ENCODE measurements at places on chromosomes 4 and X.

- DNase-seq = no peak
Observed at GRCh38 chr4:4614925-4615678, 73.3 kb upstream of the STX18 start.

- DNase-seq = no peak
Observed at GRCh38 chrX:3738509-3738908, 25.1 kb upstream of the PRKX start.

GRCh38 chr4:188779581-188779980 is 640.3 kb downstream of the TRIML1 start:
- DNase-seq = no peak

DNA sequence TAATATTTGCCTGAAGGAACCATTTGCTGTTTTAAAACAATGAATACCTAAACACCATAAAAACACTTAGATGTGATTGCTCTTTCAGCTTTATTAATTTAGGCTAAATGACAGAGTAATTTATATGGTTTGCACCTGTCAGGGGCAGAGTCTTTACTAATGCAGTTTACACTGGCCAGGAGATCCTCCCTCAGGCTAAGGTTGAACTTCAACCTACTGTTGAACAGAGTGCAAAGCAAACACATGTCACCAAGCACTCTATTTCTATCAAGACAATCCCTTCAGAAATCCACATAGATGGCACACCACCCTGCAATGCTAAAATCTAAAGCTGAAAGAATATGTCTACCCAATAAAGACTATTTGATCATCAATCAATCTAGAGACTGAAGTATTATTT is 147.3 kb downstream of the KLHL13 start:
- DNase-seq = no peak

DNA sequence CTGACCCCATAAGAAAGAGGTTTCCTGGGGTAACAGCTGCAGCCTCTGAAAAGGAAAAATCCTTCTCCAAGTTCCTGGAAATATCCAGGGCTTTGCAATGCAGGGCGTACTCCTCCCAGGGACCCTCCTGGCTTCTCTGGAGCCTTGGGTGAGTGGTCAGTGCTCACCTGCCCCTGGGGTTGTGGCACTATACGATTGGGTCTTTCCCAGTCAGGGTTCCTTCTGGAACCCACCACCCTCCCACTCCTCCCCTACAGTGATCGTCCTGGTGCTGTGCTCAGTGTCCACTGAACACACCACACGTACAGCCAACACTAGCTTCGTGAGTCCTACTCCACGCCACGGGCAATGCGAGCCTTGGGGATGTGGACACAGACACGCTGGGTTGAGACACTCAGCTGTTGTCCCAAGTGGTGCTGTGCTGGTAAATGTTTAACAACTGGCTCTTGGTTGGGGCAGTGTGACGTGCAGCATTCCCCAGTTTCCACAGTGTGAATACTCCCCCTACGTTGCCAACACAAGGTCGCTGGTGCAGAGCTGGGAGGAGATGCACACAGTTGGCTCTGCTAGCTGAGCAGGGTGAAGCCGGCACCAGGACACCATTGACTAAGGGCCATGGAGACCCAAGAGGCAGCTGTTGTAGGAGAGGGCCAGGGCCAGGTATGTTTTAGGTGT is 65.4 kb downstream of the HTRA3 start:
- no peak for DNase-seq

DNA sequence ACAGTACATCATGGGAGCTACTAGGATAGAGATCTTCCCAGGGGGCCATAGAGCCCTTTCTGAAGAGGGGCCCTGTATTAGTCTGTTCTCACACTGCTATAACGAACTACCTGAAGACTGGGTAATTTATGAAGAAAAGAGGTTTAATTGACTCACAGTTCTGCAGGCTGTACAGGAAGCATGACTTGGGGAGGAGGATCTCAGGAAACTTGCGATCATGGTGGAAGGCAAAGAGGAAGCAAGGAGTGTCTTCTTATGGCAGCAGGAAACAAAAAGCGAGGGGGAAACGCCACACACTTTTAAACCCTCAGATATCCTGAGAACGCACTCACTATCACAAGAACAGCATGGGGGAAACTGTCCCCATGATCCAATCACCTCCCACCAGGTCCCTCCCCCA is 4.2 kb upstream of the SLC9A6 start:
- no peak for DNase-seq

GRCh38 chrX:134572816-134573682 is 85.2 kb downstream of the PLAC1 start:
- no peak for DNase-seq

DNA sequence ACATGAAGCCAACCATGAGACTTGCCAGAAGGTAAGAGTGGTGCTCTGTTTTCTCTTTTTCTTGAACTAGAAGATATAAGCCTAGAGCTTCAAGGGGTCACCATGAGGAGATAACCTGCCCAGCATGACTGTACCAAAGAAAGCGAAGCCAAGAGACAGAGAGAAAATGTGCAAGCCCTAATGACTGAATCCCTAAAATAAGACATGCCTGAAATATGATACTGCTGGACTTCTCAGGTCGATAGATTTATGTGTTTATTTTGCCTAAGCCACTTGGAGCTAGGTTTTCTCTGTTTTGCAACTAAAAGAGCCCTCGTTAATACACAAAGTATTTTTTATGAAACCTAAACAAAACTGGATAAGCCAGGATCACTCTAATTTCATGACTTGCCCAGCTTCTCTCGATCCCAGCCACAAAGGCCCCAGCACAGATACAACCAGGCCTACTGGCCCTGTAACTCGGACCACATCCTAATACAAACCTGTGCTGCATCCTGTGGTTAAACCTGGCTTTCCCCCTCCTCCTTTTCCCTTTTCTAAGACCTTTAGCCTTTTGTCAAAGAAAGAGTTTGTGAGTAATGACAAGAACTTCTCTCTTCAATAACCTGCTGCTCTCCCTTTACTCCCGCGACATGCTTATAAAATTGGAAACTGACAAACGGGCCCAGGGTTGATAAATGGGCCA is 185.8 kb downstream of the APBB2 start:
- no peak for DNase-seq

- no peak for DNase-seq
Observed at GRCh38 chrX:54288277-54288676, 69.6 kb downstream of the WNK3 start.

- no peak for DNase-seq
Observed at GRCh38 chr4:113673450-113673849, 88.1 kb downstream of the CAMK2D start.

DNA sequence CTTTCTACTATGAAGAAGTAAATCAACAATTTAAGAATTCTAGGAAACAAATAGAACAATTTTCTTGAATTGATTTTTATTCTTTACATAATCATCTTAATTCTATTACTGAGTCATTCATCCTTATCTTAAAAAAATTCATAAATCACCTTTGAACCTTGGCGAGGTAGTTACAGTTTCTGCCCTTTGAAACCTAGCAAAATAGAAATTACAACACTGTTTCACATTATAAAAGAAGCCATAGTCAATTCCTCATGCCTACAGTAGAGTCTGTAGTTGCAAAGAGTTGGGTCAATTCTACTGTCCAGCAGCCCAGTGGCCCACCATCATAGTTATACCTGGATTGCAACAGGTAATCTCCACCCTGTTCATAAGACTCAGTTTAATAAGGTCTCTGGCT is 7.3 kb downstream of the SMIM31 start:
- DNase-seq = no peak

DNA sequence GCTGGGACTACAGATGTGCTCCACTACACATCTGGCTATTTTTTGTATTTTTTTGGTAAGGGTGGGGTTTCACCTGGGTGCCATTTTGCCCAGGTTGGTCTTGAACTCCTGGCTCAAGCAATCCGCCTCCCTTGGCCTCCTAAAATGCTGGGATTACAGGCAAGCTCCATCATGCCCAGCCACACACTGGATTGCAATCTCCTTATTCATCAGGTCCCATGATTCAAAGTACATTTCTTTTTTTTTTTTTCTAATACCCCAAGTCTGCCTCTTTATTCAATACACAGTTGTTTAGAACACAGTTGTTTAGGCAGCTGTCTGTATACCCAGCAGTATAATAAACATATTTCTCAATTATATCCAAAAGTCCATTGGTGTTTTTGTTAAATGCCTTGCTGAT is 130.3 kb upstream of the ARSJ start:
- DNase-seq = no peak

DNA sequence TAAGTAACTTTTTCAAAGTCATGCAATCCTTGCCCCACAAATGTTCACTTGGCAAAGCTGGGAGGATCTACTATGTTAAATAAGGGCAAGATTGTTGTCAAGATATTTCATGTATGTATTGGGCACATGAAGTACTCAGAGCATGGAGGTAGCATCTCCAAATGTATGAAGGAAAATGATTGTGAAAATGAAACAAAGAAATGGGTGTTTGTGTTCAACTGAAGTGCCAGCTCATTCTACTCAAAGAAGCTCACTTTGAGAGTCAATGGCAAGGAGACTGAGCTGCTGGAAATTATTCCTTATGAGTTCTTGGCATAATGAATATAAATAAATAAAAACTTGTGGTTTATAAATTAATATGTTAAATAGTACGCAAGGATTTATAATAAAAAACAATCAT is 124.5 kb upstream of the ARSJ start:
- DNase-seq = no peak

DNA sequence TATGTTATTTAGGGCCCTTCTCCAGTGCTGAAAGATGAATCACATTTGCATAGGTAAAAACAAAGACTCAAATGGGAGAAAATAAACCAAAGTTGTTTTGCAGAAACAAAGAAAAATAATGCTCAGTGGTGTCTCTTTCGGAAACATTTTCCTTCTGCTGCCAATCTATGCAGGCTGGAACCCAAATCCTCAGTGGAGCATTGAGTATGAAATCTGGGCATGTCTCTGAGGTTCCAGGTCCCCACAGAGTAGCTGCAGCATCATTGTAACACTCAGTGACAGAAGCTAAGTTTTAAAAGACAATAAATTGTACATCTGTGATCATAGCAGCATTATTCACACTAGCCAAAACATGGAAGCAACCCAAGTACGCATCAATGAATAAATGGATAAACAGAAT is 303.6 kb downstream of the FBXW7 start:
- DNase-seq = no peak

DNA sequence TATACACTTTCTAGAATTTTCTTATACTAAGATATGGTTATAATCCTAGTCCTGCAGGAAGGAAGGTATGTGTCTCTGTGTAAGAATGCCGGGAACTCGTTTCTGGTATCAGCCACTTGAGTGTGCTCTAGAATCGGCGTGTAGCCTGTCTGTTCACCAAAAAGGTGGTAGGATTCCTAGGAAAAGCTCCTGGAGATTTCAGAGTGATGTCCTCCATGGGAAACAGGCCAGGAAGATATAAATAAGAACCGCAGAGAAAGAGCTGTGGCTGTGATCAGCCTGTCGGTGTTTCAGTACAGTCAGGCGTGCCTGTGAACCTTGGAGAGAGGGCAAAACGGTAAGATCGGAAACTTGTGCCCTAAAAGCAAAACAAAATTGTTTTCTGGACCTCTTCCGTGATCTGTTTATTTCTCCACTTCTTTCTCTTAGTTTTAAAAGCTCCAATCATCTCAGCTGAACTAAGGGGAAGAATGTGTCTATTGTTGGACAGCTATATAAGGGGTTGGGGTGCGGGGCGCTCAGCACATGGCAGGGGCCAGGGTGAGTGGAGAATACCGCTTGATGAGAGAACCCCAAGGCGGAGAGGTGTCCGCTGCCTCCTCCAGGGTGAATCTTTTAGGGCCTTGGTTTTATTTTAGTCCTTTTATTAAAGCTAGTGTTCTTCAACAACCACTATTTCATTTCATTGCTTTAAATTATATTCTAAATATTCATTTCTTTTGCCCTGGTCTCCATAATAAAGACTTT is 303.8 kb upstream of the TENM3 start:
- no peak for DNase-seq

DNA sequence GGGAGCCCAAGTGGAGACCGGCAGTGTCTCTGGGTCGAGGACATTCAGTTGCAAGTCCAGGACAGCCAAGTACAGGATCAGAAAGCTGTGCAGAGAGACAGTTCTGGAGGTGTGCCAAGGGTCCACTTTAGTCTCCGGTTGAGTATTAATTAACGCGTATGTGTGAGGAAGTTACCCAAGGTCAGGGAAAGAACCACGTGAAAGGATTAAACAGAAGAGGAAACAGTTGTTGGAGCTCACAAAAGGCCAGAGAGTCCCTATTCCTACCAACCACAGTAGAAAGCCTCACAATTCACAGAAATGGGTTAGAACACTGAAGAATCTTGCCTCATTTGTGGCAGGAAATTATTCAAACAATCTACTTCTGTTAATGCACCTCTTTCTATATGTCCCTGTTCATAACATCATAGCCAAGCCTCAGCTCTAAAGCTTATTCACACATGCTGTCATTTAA is 17.9 kb upstream of the NSUN7 start:
- DNase-seq = no peak

GRCh38 chr4:152095701-152096070 is 334.9 kb upstream of the GATB start:
- DNase-seq = no peak

DNA sequence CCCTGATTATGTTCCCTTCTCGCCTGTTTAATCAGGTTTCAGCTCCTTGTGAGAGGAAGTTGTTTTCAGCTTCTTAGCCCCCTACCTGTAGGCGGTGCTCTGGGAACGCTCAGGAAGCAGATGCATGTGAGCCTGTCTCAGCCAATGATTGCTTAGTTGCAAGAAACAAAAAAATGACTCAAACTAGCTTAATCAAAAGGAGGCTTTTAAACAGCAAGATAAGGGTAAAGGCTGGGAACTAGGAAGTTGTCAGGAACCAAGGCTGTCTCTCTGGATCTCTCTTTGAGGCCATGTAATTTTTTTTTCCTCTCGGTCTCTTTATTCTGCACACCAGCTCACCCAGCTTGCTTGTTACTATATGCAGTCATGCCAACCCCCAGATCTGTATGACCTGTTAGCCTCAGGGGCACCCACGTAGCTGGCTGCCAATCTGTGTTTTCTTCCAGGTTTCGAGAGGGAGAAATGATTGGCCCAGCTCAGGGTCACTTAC is 109.1 kb downstream of the PTTG2 start:
- no peak for DNase-seq

DNA sequence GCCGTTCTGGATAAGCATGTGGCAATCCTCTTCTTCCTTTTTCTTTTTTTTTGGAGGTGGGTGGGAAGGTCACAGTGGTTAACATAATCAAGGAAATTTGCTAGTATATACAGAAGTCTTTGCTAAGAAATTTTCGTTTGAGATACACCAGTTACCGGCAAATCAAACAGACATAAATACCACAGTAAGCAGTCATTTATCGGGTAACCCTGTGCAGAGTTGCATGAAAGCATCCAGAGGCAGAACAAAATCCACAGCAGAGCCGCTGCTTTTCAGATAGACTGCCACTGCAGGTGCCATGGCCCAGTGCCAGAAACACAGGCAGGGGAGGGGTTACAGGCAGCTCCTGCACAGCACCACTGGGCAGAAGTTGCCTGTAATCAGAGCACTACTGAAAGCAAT is 179.1 kb upstream of the MAB21L2 start:
- DNase-seq = no peak

DNA sequence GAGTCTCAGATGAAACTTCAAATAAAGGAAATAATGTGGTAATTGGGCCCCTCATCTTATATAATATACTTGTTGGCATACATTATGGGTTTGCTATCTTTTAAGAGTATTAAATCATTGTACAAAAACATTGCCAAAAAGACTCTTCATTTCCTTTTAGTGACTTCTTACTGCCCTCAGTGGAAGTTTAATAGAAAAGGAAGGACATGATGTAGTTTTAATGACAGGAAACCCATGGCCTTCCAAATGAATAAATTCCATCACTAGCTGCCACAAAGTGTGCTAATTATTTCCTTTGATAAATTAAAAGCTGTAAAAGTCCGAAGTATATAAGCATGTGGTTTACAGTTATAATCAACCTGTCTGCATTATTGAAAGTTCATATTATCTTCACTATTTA is 350.9 kb upstream of the HAND2 start:
- DNase-seq = no peak

All from stimulated activated CD4-positive, alpha-beta T cell treated with anti-CD3 and anti-CD28 coated beads, Interleukin-1b, Interleukin-23, amount 100 ng/mL, for 1 hour (primary cell).